Keratinocyte (primary cell): ENCODE measurements at places on chromosomes 11 and 22. TPM values are rescaled to one million over a fixed set of nuclear protein-coding genes. Genes with fewer than 3 reads are reported as not detected.

- DNase-seq: no peak
Observed at GRCh38 chr11:94000659-94001058, 20.5 kb upstream of the HEPHL1 start.

Gene HBD
- polyA plus RNA-seq: not detected in 3 replicates

Gene SLC35E4
- polyA plus RNA-seq: 2.3 to 3.5 TPM (median 2.5 TPM) in 3 replicates

Gene DDI1
- not detected in 3 replicates for polyA plus RNA-seq

DNA sequence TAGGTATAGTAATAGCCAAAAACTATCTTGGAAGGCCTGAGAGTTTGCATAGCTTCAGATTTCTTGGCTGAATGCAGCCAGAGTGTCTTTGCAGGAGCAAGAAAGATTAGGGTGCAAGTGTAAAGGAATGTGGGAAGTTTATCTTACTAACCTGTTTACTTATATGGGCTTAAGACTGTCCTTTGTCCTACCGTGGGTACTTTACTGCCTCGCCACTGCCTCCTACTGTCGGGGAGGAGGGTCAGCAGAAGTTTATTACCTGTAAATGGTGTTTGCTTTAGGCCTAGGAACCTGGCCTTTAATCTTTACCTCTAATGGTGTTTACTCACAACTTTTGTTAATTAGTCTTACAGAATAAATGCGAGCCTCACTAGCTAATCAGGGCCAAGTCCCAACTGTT, 633.8 kb downstream of the DLG2 start:
- no peak for DNase-seq

DNA sequence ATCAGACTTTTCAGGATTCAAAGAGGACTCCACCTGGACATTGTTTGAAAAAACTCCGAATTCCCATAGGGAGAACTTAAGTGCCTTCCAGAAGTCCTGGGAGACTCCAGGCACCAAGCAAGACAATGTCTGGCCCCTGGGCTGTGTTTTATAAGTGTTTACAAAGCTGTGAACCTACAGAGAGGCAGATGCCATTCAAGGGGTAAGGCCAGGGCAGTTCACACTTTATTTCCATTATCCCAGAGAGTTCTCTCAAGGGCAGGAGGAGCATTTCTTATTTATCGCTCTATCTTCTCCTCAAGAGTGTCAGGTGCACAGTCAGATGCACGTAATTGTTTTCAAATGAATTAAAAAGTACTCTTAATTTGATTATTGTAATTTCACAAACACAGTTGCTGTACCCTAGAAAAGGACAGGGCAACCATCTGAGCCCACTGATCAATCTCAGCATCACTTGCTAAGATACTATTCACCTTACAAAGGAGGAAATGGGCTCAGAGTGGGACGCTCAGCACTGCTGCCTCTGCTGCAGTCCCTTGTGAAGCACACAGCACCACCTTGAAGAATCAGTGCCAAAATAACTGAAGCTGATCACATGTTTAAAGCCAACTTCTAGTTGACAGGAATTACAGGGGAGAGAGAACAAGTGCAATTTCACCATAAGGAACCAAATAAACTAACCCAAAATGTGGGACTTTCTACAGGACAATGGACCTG, 35.0 kb downstream of the RASSF10 start:
- DNase-seq: no peak

Gene PAK1
- 77.3 to 85.8 TPM (median 78.2 TPM) in 3 replicates for polyA plus RNA-seq

DNA sequence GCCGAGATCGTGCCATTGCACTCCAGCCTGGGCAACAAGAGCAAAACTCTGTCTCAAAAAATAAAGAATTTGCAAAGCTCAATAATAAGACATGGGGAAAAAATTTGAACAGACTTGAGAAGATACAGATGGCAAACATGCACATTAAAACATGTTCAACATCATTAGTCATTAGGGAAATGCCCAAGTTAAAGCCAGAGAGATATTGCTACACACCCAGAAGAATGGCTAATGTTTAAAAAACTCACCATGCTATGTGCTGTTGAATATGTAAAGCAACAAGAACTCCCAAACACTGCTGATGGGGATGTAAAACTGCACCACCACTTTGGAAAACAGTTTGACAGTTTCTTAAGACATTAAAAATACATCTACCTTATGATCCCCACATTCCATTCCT, 12.6 kb downstream of the LRRC75B start:
- peak; percentile 49 for DNase-seq

- no peak for DNase-seq
Observed at GRCh38 chr11:115598257-115598901, 94.2 kb upstream of the CADM1 start.

Gene OVOL1
- 2.1 to 23.2 TPM (median 7.5 TPM) in 3 replicates for polyA plus RNA-seq

DNA sequence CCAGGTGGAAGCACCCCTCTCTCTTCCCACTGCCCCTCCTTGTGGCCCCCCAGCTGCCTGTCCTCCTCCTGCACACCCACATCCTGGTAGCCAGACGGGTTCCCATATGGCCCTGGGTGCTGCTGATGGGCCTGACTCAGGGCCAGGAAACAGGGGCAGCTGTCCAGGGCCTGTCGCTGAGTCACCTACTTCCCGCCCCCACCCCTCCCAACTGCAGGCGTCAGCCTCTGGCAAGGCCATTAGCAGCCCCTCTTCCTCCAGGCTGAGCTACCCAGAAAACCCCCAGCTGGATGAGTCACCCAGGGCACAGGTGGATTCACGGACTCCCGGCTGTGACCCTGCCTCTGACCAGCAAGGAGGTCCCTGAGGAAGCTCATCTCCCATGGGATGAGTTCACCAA, 6.9 kb upstream of the GAL start:
- no peak for DNase-seq

Gene ACR
- polyA plus RNA-seq: not detected in 3 replicates

GRCh38 chr11:107564877-107565218, 687 bp downstream of the ALKBH8 start:
- DNase-seq: no peak

Gene MICAL2
- 72.7 to 124 TPM (median 83.9 TPM) in 3 replicates for polyA plus RNA-seq

DNA sequence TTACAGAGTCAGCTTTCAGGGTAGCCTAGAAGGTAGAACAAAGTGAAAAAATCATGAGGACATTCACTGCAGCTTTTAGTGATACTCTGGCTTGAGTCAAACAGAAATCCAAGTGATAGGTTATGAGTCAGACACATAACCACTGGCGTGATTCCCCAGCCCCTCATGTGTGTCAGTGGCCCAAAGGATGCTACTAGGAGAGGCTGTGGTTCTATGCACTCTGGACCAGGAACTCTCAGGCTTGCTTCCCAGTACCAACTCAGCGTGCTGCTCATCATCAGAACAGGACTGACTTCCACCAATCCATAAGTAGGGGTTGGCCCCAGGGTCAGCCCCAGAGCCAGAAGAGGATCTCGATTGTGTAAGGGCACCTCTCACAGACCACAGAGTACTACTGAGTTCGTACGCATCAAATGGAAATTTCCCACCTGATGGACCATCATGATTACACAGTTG, 116.8 kb downstream of the MED15 start:
- DNase-seq: no peak

DNA sequence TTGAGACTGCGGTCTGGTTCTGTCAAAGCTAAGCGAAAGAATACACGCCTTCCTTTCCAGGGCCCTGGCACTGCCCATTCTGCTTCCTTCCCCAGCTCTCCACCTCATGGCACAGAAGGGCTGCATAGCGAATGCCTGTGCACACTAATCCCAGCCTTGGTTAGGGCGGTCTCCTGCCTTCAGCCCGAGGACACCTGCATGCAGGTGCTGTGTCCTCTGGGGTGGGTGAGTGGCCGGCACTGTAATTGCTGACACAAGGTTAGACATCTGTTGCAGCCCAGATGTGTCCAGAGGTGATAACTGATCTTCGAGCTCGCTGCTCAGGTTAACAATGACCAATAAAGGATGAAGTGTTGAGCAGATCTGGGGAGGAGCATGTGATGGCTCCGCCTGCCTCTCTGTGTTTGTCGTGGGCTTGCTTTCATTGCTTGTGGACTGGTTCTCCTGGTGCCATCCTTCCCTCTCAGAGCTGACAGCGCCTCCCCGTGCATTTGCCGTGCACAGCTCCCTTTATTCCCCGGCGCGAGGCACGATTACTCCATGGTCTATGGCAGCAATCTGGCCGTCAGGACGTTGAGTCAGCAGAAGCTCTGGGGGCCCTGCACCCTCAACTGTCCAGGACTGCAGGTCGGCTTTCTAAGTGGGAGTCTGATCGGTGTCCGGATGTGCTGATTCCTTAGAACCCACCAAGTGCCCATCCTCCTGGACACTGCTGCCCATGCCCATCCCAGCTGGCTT, 1088.2 kb downstream of the BRD1 start:
- no peak for DNase-seq

DNA sequence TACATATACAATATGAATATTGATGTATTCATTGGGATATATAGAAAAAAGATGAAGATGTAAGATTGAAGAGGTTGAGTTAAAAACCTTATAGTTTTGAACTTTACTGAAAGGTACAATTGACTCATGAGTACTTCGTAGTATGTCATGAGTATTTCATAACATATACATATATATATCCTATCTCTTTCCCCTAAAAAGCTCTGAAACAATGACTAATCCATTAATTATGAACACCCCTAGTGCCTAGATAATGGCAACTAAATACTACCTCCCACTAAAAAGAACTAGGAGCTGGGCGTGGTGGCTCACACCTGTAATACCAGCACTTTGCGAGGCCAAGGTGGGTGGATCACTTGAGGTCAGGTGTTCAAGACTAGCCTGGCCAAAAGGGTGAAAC, 31.5 kb downstream of the SLC35F2 start:
- DNase-seq: no peak
